ENCODE measurements at places on chromosomes 12 and 14.

DNA sequence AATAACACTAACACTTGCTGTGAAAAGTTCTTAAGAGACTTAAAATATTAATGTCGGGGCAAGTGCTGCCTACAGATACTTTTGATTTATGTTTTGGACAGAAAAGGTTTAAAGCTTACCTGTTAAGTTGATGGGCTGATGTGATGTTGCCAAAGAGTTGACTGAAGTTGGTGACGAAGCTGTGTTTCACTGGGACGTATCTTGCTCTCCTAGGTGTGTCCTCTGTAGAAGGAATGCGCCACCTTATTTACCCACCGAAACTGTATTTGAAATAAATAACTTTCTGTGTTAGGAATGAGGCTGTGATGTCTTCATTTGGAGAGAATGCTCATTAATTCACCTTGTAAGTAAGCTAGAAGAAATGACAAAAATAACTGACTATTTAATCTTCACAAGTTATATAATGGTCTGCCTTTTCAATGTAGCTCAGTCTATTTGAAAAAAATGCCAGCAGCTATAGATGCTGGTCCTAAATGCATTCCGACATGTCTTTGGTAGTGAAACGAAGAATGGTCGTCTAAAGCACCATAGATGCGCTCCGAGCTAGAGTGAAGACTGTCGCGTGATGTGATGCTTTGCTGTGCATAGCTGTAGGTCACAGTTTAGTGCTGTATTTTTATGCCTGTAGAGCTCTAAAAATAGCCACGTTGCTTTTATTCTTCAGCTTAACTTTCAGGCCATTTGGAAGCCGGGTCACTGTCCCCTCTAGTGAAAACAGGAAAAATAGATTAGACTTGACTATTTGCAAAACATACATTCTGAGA lies at the start of gene RD3L:
TSS of gene RD3L (minus strand) at position 557 of the 764 bp plus-strand sequence. CDS start 834 bp downstream, outside the sequence.
- DNase-seq, result no peak

GRCh38 chr12:61854902-61855301 lies 405.3 kb upstream of the USP15 start:
- DNase-seq, result no peak

- DNase-seq, result no peak
Observed at GRCh38 chr14:69312608-69313007, 52.6 kb downstream of the GALNT16 start.

DNA sequence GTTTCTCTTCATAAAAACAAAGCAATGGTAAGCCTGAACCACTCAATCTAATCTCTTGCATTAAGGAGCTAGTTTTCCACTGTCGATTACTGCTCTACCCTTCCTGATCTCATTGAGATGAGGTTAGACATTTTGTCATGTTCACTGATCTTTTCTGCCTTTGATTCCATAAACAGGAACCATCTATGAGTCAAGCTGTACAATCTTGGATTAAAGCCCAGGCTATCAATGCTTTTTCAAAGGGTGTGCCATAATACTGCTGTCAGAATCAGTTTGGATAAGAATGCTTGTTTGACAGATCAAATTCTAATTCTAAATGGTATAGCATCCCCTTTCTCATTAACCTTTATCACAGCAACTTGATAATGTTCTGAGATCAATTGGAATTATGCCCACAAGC lies 16.1 kb downstream of the GRIP1 start:
- no peak for DNase-seq

DNA sequence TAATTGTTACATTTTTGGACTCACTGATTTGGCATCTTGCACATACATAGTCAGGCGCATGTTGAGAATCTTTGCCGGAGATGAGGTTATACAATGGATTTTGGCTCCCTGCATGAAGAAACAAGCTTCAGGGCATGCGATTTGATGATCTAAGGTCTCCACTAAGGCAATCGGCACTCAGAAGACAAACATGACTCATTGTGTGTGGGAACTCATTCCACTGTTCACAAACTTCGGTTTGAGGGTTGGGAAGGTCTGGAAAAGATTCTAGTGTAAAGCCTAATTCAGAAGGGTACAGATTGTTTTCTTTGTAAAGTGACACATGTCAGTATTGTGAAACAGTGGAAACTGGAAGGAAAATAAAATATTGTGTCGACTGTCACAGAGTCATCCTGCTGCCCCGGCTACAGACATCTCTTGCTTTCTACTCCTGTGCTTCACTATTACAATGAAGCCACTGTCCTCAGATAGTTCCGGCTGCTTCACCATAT lies 192.6 kb upstream of the HMGA2 start:
- no peak for DNase-seq

GRCh38 chr12:88793096-88793495 lies 212.8 kb upstream of the KITLG start:
- DNase-seq, result no peak

DNA sequence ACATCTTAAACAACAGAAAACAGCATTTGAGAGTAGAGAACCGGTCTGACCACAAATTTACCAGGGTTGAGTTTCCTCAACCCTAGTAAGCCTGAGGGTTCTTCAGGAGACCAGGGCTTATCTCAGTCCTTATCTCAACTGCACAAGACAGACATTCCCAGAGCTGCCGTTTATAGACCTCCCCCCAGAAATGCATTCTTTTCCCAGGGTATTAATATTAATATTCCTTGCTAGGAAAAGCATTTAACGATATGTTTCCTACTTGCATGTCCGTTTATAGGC lies 12.3 kb downstream of the TMEM117 start:
- DNase-seq, result no peak

GRCh38 chr12:80512781-80513180 lies 68.7 kb downstream of the PTPRQ start:
- DNase-seq, result no peak

GRCh38 chr14:68563251-68564131 lies 229.4 kb downstream of the ZFP36L1 start:
- DNase-seq, result no peak

GRCh38 chr14:55889124-55889523 lies 229.1 kb upstream of the PELI2 start:
- DNase-seq, result no peak

- DNase-seq, result peak; percentile 60
Observed at GRCh38 chr12:19675361-19675760, 236.1 kb downstream of the AEBP2 start.

DNA sequence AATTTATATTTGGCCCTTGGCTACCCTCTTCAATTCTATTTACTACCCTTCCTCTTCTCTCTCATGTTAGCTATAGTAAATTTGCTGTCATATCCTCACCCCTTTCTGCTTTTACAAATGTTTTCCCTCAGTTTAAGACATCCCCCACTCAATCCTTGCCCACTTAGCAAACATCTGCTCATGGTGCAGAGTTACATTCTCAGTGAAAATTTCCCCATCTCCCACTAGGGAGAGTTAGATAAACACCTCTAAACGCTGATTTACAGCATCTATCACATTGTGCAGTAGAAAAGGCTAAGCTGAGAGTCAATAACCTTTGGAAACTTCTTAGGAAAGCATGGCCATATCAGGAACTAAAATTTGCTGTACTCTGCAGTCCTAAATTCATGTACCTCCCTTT lies 69.0 kb downstream of the DENND5B start:
- no peak for DNase-seq

DNA sequence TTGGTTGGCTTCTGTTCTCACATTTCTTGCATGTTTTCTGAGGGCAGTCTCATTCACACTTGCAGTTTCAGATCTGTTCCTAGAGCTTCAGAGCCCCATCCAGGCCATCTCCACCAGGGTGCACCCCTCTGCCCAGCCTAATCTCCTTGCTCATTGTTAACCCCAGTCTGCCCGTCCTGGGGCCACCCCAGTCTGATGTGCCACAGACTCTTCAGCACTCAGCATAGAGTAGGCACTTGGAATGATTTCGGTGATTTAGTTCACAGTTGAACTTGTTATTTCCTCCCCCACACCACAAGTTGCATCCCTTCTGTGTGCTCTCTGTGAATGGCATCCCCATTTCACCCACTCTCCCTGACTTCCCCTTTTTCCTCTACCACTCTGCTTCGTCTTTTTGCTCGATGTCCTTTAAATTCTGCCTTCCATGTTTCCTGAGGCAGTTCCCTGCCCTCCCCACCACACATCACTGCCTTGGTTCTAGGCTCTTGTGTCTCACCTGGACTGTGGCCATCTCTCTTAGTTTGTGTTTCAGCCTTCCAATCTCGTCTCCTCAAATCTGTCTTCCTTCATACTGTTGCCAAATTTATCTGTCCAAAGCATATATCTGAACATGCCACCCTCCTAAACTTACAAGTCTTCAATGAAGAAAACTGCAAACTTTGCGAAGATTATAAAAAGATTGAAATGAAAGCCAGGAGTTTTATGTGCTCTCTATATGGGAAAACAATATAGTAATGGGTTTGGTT lies 41.5 kb downstream of the ANO6 start:
- no peak for DNase-seq

DNA sequence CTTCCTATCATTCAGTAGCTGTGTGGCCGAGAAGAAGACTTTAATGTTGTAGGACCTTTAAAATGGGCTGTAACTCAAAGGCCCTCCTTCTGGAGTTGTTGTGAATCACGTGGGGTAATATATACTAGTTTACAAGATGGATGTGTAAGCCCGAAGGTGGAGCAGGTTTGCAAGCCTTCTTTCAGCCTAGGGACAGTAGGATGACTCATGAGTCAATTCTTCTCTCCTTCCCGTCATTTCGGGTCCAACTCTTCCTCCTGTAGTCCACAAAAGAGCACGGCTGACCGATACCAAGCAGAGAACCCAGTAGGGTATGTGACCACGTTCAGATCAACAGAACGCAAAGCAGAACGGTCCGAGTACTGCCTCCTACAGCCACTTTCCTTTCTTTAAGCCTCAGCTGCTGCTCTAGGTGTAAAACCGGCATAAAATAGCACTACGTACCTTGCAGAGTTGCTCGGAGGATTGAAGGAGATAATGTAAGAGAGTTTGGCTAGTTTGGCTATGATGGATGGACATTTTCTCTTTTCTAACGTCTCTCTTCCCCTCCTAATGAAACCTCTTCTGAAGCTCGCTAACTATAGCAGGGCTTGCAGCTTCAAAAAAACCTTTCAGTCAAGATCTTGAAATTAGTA lies 1.3 kb upstream of the RASSF3 start:
- peak; percentile 65 for DNase-seq

- DNase-seq, result no peak
Observed at GRCh38 chr12:115233891-115234543, 550.0 kb upstream of the TBX3 start.

DNA sequence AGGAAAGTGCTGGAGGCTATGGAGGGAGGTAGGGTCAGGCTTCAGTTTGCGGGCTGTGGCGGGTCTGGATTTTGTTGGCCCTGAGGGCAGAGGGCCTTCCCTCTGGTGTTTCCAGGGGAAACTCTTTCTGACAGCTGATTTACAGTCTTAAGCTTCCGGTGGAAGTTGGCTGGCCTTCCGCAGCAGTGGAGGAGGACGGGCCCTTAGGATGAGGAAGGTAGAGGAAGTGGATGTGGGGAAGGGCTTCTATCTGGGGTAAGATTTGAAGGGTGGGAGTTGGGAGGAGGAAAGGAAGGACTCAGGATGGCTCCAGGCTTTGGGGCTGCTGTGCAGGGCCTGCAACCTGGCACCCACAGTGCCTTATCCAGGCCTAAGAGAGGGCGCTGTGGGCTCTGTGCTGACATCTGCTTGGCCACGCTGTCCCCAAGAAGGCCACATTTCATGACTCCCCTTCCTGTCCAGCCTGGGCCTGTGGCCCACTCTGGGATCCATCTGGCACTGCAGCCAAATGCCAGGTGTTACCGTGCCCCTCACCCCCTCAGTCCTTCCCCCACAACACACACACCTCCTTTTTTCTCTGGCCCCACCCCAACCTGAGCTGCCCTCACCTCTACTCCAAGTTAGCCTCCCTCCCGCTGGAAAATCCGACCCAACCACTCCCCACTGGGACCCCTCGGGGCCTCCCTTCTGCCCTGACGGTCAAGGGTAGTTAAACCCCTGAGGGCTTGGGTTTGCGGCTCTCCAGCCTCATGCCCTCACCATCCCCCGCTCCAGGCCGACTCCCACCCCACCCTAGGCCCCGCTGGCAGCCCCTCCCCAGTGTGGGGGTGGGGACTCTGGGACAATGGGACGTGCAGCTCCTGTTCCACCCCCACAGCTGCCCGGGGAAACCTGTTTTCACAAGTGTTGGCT lies 7.7 kb upstream of the PPP1R13B start:
- DNase-seq, result no peak

DNA sequence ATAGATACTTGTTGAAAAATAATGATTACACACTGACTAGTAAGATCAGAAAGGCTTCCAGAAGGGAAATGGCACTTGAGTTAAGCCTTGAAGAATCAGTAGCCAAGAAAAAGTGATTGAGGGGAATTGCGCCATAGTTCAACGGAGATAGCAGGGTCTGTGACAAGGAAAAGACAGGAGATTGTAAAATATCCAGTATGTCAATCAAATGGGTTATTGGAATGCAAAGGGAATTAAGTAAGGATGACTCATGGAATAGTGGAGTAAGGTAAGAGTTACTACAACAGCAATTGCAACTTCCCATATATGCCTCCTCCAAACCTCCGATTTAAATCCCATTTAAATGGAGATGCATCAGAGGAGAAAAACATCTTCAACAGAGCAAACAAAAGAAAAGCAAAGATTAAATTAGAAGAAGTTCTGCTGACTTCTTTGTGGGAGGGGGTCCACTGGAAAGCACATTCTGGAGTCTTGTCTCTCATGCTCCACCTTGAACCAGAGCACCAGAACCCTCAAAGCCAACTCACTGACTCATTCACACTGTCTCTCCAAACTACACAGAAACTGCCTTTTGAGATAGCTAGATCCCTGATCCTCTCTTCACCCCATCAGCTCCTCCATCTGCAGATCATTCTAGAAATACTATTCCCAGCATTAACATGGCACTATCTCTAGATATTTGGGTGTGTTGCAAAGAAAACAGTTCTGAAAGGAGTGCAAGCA lies 138.2 kb downstream of the NUAK1 start:
- DNase-seq, result no peak

DNA sequence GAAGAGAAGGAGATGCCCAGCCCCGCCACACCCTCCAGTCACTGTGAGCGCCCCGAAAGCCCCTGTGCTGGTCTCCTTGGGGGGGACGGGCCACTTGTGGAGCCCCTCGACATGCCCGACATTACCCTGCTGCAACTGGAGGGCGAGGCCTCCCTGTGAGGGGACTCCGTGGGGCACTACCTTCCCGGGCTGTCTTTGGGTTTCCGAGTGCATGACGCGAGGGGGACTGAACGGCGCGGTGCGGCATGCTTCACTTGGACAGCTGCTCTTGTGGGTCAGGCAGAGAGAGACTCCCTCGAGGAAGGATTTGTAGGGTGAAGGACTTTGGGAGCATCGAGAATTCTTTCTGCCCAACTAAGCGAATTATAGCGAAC lies 1.1 kb downstream of the CCDC184 start:
- DNase-seq, result no peak

GRCh38 chr14:22977684-22978486 lies 4.5 kb downstream of the AJUBA start:
- DNase-seq, result no peak

GRCh38 chr14:42378274-42378673 lies 771.6 kb downstream of the LRFN5 start:
- no peak for DNase-seq

DNA sequence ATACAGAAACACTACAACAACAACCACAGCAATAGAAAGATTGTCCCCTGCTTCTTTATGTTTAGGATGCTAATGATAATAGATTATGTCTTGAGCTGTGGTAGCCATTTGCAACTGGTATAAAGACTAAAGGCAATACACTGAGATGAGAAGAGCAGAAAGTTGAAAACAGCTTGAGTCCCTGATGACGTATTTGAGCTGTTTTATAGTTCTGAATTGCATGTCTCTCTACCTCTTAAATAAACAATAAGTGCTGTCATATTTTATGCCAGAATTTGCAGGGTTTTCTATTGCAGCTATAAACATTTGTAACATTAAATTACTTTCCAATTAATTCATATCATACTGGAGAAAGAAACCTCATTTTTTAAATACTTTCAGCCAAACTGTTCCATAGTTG lies 1242.0 kb downstream of the LRFN5 start:
- DNase-seq, result no peak

- DNase-seq, result no peak
Observed at GRCh38 chr14:68891851-68892660, 87.0 kb downstream of the ACTN1 start.

Measured in activated CD4-positive, alpha-beta T cell treated with anti-CD3 and anti-CD28 coated beads, Interleukin-2, Interleukin-4, amounts not matched to agents 100 ng/mL and 50 ng/mL, durations not matched to agents 16 hours and 8 hours (primary cell).